GF-D8 (cell line): ENCODE measurements at places on chromosomes 16 and 17.

DNA sequence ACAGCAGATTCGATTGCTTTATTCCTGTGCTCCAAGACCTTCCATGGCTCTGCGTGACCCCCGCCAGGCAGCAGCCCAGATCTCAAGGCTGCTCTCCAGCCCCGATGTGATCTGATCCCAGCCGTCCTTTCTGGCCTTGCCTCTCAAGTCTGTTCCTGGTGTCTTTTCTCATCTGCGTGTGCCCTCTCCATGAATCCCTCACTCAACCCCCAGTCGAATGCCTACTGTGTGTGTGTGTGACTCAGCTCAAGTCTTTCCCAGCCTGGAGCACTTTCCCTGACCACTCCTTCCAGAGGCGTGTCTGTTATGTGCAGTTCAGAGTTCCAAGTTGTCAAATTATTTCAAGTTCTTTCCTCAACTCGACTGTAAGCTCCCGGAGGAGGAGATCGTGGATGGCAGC lies 64.0 kb downstream of the MRM1 start:
- no peak for DNase-seq

DNA sequence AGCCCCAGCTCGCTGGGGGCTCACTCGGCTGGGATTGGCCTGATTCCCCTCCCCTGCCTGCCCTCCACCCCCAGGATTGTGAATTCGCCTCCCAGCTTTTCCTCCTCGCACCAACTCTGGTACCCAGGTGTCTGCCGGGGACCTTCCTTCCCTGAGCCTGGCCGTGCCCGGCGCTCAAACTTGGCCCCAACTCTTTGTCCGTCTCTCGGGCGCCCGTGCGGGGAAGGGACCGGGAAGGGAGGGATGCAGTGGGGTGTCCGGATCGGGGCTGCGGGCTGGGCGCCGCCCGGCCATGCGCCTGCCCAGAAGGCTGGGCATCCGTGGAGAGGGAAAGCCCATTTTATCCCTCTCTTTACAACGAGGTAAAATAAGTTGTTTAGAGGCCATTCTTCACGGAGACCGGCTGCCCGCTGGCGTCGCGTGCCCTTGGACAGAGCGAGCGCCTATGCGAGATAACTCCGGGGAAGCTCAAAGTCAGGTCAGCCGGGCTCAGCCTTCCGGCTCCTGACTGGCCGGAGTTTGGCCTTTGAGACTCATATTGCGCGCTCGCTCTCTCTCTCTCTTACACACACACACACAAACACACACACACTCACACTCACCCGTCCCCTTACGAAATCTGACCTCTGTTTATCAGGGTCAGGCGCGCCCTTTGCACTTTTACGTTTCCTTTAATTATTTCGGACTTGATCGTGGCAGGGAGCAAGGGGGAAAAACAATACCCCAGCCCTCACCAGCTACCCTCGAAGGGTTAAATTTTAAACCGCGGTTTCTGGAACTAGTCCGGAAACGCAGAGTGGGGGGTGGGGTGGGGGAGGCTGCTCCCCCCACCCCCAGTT lies 774 bp upstream of the MAF start:
- no peak for DNase-seq

GRCh38 chr16:89116341-89117226 lies 22.9 kb downstream of the ACSF3 start:
- no peak for DNase-seq

DNA sequence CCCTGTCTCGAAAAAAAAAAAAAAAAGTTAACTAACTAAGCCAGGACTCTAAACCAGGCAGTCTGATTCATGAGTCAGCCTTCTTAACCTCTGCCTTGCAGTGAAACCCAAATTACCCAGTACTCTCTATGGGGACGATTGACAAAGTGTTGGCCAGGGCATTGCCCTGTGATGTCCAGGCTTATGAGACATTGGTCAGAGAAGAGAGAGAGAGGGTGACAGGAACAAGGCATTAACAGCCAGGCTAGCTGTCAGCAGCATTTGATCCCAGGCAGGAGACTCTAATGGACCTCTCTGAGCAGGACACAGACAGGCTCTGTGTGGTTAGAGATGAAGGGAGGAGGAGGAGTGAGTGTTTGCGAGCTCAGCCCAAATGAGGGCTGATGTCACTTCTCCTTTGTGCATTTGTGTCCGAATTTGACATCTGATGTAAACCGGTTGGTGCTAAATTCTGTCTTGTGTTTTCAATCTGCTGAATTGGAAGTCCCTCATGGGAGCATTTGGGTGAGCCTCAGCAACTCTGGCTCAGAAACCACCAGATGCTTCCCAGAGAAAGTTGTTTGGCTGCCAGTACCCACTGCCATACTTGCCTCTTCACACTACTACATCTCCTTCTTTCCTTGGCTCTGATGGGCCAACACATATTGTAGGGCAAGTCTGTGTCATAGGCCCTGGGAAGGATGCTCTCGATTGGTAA lies 4.3 kb upstream of the MYL4 start:
- DNase-seq = no peak

DNA sequence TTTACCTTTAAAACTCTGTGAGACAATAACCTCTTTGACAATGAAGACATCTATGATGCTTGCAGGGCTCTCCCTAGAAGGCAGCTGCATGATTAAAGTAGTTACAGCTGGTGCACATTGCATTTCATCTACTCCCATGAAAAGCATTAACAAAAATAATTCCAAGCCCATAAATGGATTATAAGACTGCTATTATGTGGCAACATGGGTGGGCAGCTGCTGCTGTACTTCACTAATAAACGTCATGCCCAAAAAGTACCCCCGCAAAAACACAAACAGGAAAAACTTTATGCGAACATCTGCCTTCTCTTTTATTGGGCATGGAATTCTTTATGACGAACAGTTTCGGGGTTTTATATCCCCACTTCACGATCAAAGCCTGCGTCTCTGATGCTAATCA lies 224.9 kb downstream of the CA10 start:
- no peak for DNase-seq

- peak; percentile 79 for DNase-seq
Measured at GRCh38 chr17:58332778-58333735, 4.5 kb upstream of the TSPOAP1 start.

GRCh38 chr17:80569924-80570323 lies 25.3 kb downstream of the RPTOR start:
- DNase-seq = no peak

DNA sequence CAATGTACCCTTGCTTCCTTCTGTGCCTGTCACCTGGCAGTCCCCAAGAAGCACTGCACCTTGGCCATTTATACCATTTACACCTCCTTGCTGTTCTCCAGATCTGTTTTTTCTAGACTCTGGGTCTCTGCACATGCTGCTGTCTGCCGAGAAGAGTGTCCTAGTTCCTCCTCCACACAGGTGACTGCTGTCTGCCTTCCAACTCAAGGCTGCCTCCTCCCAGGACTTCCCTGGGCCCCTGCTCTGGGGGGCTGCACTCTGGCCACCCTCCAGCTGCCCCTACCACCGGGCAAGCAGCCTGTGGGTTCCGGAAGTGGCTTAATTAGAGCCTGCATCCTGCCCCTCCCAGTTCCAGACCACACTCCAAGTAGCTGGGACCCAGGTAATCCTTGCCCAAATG lies 5.7 kb upstream of the LIMD2 start:
- DNase-seq = no peak

DNA sequence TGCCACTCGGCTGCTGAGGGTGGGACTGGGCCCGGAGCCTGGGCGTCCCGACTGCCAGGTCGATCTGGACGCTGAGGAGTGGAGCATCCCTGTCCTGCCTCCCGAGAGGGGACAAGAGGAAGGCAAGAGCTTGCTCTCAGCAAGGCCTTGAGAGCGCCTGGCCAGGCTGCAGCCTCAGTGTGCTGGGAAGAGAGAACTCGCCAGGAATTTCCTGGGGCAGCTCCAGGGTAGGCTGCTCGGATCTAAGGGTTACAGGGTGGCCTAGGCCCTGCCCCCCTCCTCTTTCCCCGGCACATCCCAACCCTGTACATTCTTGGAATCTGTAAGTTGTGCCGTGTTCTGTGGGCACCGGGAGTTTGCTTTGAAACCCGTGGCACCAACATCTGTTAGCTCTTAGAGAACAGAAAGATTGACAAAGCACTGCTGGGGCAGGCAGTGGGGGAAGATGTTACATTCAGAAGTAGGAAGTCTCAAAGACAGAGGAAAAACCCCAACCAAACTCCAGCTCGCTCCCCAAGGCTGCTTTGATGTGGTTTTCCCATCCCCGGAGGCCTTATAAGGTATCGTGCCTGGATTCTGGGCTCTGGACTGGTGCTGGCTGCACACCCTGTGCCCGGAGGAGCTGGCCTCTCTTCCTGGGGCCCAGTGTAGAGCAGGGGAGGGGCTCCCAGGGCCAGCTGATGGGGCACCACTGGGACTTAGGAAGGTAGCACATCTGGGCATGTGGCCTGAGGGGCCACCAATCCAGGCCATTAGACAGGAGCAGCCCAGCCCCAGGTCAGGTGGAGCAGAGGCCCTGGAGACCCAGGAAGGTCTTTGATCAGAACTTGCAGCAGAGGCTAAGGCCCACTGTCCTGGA lies 55.2 kb downstream of the NKD1 start:
- no peak for DNase-seq

- DNase-seq = no peak
Measured at GRCh38 chr17:7225711-7226331, 6.1 kb downstream of the ACADVL start.

DNA sequence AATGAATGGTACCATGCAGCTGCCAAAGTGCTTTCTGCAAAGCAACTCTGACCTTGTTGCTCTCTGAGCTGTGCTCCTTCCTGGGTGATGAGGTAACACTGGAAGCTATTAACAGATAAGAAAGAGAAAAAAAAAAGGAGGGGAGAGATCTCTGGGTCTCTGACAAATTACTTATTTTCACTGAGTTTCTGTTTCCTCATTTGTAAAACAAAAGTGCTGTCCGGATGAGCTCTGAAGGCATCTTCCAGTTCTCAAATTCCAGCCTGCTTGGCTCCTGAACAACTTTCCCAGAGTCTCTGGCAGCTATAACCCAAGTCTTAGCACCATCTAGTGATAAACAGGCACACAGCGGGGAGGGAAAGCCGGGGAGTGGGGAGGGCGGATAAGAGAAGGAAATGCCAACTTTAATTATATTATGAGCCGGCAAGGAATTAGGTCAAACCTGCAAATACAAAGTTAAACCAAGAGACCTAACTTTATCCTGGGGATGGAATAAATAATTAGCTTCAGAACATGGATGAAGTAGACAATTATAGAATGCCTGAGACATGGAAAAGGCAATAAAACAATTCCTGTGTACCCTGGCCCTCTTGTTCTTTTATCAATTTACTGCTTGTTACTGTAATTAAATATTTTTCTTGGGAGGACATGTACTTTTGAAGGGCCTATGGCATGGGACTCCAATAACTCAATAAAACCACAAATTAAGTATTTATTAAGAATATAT lies 61.3 kb upstream of the KIFC3 start:
- peak; percentile 46 for DNase-seq

DNA sequence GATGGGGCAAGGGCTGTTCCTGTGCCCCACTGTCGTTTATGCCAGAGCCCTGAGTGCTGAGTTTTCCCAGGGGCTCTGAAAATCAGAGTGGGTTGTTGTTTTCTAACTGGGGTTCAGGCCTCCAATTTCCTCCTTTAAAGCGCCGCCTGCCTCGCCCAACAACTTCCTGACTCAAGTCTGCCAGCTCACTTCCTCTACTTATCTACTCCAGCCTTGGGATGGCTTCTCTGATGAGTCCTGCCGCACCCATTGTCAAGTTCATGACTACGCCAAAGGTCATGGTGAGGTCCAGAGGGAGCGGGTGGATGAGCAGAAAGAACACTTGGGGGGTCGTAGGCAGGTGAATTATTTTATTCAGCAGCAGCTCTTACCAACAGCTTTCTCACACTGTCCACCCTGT lies 104.7 kb downstream of the UTP18 start:
- no peak for DNase-seq

GRCh38 chr17:3539881-3540540 lies 17.6 kb downstream of the TRPV3 start:
- DNase-seq = no peak

- DNase-seq = no peak
Measured at GRCh38 chr17:75030161-75030560, 16.6 kb downstream of the ATP5PD start.

DNA sequence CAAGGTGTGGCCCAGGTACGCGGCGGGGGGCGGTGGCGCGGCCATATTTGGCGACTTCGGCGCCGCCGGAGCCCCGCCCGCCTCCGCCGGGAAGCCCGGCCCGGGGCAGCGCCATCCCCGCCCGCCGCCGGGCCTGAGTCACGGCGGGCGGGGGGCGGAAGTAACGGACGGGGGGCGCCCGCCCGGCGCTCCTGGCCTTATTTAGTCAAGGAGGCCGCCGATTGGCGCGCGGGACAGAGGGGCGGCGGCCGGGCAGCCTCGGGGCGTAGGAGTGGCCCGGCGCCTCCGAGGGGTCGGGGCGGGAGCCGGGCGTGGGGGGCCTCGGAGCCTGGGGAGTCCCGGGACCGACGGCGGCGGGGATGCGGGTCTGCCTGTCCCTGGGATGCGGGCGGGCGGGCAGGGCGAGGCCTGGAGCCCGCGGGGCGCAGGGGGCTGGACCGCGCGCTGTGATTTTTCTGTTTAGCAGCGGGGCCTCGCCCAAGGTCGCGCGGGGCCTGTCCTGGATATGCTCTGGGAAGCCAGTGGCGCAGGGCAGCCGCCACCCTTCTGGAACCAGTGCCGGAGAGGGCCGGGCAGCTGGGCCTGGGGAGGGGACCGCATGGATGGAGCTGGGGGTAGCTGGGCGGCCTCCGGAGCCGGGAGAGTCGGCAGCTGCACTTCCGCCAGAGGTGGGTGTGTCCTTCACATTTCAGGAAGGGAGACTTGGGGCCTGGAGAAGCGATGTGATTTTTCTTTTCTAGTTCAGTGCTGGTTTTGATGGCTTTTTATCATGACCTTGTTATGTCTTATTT lies 2.3 kb upstream of the ACTG1 start:
- peak; percentile 28 for DNase-seq

- no peak for DNase-seq
Measured at GRCh38 chr17:50101346-50102163, 6.4 kb downstream of the PDK2 start.

- peak; percentile 34 for DNase-seq
Measured at GRCh38 chr17:58006560-58006923, 504 bp downstream of the SRSF1 start.

GRCh38 chr16:55329791-55330428 lies 5.9 kb downstream of the IRX6 start:
- DNase-seq = no peak

DNA sequence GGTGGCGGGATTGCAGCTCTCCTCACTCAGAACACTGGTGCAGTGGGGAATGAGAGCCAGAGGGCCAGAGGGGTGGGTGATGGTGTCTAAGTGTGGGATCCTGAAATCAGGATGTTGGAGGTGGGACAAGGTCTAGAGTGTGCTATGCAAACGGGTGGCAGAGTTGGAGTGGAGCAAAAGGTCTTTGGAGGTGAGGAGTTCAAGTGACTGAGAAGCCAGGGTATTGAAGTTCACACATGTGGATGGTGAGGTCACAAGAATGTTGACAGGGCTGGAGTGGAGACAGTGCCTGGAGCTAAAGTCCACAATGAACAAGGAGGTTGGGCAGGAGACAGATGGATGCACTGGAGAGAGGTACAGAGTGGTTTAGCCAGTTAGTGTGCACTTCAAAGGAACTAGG lies 38.3 kb upstream of the MAP3K14 start:
- no peak for DNase-seq

DNA sequence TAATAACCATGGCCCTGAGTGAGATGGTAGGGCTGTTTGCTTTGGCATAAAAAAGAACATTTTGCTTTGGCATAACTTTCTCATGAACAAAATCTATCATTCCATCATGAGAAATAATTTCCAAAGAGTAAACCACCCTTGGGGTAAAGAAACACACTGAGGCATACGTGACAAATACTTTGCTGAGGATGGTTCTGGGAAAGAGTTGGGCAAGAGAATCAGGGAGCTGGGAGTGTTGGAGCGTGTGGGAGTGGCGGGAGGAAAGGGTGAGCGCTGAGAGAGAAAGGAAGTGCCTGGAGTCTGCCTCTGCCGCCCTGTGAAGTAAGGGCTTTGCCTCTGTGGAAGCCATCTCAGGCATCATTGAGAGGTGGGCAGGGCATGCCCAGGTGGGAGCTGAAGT lies 60.2 kb upstream of the ARHGAP44 start:
- no peak for DNase-seq
